ENCODE measurements at places on chromosomes 3 and 15.
A peak's percentile ranks its signal among the peaks of the same experiment; 100 is the strongest.

DNA sequence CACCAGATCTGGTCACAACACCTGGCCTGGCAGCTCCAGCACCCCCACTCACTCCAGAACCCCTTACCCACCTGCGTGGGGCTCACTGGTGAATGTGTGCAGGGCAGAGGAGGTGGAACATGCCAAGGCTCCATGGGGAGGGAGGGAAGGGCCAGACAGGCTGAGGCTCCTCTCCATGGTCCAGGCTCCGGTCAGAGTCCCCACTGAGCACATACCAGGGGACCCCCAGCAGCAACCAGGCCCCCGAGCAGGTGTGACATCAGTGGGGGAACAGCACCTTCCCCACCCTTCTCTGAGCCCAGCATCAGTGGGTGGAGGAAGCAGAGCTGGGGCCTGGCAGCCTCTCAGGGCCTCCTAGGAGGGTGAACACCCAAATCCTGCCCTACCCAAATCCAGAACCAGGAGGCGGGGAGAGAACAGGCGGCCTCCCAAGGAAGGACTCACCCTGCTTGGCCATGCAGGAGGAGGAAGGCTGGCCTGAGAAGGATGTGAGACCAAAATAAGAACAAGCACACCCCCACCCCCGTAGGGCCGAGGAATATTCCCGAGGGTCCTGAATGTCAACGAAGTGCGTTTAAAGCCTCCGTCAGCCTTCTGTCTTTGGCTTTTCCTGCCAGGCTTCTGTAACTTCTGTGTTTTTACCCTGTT lies 1.1 kb upstream of the GP9 start:
- no peak for DNase-seq

GRCh38 chr3:182947888-182948287 lies 32.5 kb downstream of the DCUN1D1 start:
- DNase-seq: no peak

DNA sequence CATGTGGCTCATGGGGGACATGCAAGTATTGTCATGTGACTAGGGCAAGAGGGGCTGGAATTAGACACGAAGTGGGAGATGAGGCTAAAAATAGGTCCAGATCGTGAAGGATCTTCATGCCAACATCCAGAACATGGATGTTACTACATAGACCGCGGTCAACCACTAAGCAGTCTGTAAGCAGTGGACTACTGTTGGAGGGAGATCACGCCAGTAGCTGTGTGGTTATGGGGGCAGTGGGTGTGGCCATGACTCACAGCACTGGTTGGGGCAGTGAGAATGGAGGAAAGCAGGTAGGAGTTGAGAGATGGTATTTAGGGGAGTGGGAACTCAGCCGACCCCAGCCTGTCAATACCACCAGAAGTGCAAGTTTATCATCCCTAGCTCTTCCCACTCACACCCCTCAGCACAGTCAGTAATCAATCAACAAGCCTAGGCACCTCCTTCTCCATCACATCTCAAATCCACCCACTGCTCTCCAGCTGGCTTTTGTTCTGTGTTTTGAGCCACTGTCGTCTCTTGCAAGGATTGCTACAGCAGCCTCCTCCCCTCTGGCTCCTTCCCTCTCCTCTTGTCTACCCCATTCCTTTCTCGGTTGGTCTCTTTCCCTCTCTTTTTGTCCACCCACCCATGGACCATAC lies 107.2 kb upstream of the ABHD17C start:
- no peak for DNase-seq

GRCh38 chr3:11438646-11439045 lies 166.4 kb downstream of the ATG7 start:
- DNase-seq: peak; percentile 63

- DNase-seq: no peak
Observed at GRCh38 chr3:18489939-18490338, 64.8 kb upstream of the SATB1 start.

GRCh38 chr3:60856257-60857046 lies 394.8 kb downstream of the FHIT start:
- DNase-seq: no peak

- no peak for DNase-seq
Observed at GRCh38 chr15:61467823-61468222, 238.7 kb upstream of the RORA start.

DNA sequence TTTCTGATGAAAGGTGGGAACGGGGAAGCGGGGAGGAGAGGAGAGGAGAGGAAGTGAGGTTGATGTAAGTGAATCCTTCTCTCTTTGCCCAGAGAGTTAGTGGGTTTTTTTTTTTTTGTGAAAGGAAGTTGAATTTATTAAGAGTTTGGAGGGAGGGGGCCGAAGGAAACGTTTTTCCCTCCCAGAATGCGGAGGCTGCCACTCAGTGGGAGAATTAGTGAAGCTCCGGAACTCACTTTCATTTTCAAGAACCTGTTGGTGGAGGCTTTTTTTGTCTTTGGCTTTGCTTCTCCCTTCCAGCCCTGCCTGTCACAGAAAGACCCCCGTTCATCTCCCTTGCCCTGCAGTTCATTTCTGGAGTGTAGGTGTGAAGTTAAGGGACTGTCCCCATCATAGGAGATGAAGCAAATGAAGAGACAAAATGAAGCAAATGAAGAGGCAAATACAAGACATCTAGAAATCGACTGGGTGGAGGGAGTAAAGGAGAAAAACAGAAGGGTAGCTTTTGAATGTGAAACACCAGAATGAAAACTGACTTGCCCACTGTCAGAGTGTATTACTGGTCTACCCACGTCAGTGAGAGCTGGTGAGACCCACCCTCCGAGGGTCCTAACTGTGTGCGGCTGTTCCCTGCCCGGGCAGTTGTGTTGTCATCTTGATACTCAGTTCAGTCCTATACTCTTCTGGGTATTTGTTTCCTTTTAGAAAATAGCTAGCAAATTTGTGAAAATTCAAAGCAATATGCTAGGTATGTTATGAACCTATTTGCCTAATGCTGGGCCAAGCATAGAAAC lies 91.5 kb downstream of the ITPR1 start:
- no peak for DNase-seq

- DNase-seq: no peak
Observed at GRCh38 chr15:58472221-58472620, 40.4 kb downstream of the LIPC start.

DNA sequence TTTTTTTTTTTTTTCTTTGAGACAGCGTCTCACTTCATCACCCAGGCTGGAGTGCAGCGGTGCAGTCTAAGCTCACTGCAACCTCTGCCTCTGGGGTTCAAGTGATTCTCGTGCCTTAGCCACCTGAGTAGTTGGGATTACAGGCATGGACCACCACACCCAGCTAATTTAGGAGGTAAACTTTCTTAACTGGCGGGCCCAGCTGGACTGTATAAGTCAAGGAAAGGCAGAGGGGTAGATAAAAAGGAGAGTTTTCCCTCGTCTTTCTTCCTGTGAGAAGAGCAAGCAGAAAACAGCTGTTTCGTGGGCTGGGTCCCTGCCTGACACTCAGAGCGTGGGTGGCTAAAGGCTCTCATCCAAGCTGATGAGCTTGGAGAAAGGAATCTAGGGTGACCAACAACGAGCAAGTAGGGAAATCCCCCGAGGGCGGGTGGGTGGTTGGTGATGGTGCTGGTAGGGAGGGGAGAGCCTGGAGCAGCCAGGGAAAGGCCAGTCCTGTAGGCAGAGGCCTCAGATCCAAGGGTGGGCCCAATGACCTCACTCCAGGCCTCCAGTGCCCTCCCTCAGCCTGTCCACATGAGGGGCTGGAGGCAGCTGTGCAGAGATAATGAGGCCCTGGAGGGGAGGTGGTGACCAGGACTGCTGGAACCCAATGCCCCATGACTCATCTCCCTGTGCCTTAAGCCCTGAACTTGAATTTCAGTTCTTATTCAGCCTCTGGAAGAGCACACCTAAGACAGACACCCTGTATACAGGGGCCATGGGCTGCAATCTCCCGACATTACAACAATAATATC lies 43.1 kb upstream of the LIMD1 start:
- DNase-seq: no peak

DNA sequence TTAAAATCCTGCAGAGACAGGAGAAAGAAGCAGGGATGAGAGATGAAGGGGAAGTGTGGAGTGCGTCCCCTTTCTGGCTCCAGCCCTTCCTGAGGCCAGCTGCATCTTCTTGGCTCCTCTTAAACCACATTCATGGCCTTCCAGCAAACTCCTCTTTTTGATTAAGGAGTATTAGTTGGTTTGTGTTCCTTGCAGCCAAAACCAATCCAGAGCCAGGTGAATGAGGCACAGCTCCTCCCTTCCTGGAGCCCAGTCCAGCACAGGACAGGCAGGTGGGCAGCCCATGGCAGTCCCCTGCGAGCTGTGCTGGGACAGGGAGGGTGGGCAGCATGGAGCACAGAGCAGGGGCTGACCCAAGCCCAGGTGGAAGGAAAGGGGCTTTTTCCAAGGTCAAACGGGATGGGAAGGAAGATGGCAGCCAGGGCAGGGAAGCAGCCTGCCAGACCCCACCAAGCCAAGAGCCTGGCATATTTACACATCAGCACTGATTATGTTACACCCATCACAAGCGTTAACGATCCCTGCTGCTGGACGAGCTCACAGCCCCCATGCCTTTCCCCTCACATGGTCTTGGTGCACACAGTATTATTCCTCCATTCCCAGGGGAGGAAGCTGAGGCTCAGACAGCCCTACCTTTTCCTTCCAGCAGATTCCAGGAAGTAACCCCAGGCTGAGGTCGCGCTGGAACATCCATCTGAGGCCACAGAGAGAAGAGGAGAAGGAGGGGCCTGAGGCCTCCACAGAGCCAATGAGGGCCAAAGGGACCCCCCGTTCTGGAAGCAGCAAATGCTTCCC lies 175.6 kb downstream of the SMAD6 start:
- no peak for DNase-seq

GRCh38 chr3:127217596-127218453 lies 24.9 kb downstream of the PRR23E start:
- no peak for DNase-seq

DNA sequence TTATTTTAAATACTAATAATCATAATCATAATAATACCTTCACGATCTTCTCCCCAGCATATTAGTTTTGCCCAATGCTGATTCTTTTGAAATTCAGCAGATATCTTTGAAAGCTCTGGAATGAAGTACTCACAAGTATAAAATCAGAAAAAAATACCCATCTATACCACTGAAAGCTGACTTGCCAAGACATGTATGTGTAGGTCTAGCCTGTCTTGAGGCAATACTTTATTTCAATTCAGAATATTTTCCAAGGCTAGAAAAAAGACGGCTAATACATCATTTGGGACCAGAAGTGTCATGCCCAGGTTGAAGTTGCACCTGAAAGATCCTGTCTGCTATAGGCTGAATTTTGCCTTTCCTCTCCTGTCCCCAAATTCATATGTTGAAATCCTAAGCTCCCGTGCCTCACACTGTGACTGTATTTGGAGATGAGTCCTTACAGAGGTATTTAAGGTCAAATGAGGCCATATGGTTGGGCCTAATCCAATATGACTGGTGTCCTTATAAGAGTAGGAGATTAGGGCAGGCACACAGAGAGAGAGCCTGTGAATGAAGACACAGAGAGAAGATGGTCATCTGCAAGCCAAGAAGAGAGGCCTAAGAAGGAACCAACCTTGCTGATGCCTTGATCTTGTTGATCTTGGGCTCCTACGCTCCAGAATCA lies 255.9 kb upstream of the CMC1 start:
- DNase-seq: no peak

- no peak for DNase-seq
Observed at GRCh38 chr3:179651687-179652446, 973 bp upstream of the USP13 start.

DNA sequence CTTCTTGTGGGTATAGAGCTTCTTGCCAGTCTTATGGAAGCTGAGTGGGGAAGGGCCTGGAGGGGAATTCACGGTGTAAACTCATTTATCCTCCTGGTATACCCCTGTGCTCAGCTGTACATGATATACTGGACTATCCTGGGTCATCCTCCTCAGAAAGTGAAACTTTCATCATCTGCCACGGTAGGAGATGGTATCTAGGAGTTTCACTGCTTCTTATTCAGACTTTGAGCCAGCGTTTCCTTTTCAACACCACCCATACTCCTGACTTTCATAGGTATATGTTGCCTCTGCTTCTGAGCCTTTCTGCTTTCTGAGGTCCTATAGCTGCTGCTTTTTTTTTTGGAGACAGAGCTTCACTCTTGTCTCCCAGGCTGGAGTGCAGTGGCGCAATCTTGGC lies 15.6 kb downstream of the SENP5 start:
- no peak for DNase-seq

DNA sequence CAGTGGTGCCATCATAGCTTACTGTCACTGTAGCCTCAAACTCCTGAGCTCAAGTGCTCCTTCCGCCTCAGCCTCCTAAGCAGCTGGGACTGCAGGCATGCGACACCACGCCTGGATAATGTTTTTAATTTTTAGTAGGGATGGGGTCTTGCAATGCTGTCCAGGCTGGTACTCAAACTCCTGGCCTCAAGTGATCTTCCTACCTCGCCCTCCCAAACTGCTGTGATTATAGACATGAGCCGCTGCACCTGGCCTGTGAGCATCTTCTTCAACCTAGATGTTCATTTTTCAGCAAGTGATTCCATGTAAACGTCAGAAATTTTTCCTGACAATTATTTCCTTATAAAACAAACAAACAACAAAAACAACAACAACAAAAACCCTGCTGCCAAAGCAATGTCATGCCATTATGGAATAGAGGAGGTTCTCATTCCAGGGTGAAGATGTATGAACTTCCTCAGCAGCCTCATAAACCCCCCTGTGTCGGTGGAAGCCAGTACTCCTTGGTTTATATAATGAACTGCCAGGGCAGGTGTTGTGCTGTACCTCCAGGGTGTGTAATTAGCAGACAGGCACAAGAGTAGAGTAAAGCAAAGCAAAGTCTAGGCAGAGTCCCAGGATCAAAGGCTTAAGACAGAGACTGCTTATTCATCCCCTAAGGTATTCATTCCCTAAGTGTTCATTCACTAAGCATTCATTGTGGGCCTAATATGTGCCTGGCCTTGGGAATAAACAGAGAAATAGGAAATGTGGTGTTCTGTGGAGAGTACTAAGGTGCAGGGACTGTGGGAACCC lies 44.6 kb downstream of the NR2C2 start:
- no peak for DNase-seq

DNA sequence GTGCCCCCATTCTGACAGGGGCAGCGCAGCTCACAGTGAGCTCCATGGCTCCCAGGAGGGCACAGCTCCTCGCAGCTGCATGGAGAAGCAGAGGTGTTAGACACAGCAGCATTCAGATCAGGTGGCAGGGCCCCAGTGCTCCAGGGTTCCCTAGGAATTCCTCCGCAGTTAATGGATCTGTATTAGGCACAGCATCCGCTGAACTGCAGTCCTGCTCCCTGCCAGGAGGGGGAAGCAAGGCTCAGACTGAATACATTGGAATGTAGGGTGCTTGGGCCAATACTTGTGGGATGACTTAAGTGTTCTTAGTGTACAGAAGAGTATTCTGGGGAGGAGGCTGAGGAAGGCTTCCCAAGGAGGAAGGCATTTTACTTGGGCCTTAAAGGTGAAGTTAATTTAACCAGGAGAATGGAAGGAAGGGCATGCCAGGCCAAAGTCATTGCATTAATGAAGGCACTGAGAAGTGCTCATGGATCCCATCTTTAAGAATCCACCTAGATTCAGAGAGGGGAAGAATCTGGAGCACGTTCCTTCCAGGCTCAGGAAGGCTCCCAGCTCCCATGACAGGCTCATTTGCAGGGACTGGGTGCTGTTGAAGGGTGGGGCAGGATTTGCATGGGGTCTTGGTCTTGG lies 111.6 kb downstream of the RAB11A start:
- DNase-seq: peak; percentile 28

GRCh38 chr3:133487920-133488540 lies 85.5 kb upstream of the CDV3 start:
- no peak for DNase-seq

- no peak for DNase-seq
Observed at GRCh38 chr3:37709946-37710640, 151.6 kb upstream of the CTDSPL start.

All from renal cortex interstitium (tissue), 15 donors.